Spleen (tissue), 13 donors: ENCODE measurements at places on chromosomes 2 and 18. TPM values are rescaled to one million over a fixed set of nuclear protein-coding genes. Genes with fewer than 3 reads are reported as not detected.

Gene CASP10
- polyA plus RNA-seq: 10.2 TPM

Gene MAB21L4
- 0.04 TPM for polyA plus RNA-seq

Gene NOSTRIN
- 9.7 TPM for polyA plus RNA-seq

Gene RSAD2
- polyA plus RNA-seq: 4.7 TPM

Gene LYG2
- polyA plus RNA-seq: not detected

Gene CERS6
- 4.4 TPM for polyA plus RNA-seq

- DNase-seq: peak; percentile 93
- H3K27ac ChIP-seq: peak overlapping the region; percentile 82
- peaks cover 10% of the 10 kb centered on the region for H3K4me1 ChIP-seq
- H3K27me3 ChIP-seq: no peaks in the 10 kb centered on the region
- H3K4me3 ChIP-seq: no peak overlapping the region
Observed at GRCh38 chr2:205706769-205707381, 24.6 kb downstream of the NRP2 start.

DNA sequence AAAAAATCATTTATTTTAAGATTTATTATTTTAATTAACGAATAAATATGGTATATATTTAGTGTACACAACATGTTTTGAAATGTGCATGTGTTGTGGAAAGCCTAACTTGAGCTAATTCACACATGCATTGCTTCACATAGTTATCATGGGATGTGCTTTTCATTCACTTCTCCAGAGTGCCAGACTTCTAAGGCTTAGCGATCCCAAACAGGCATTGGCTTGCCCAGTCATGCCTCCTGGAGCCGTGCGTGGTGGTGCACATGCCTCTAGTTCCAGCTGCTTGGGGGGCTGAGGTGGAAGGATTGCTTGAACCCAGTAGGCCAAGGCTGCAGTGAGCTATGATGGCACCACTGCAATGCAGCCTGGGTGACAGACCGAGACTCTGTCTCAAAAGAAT, 40.5 kb downstream of the ARHGEF4 start:
- no peak overlapping the region for H3K27ac ChIP-seq
- H3K36me3 ChIP-seq: no peaks in the 10 kb centered on the region

GRCh38 chr18:49021433-49022129, 70.8 kb upstream of the SMAD7 start:
- peak; percentile 83 for DNase-seq
- H3K36me3 ChIP-seq: no peaks in the 10 kb centered on the region
- H3K27me3 ChIP-seq: no peaks in the 10 kb centered on the region
- H3K27ac ChIP-seq: no peak overlapping the region
- H3K4me3 ChIP-seq: no peak overlapping the region

DNA sequence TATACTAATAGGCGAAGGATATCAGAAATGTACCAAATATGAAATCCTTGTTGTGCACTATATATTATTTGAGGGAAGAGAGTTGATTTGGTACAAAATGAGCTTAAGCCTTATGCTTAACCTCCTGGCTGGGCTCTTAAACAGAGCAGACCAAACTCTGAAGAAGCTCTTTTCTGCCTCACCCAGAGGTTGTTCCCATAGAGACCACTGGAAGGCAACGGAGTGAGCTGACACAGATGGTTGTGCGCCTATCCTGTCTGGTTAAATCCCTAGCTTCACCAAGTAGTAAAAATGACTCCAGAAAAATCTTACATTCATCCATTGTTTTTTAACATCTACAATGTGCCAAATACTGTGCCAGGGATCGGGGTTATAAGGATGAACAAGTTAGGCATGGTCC, 55.9 kb upstream of the NOL4 start:
- H3K27ac ChIP-seq: no peak overlapping the region
- no peaks in the 10 kb centered on the region for H3K27me3 ChIP-seq
- H3K4me3 ChIP-seq: no peak overlapping the region
- no peaks in the 10 kb centered on the region for H3K4me1 ChIP-seq
- DNase-seq: no peak

- no peaks in the 10 kb centered on the region for H3K27me3 ChIP-seq
- H3K36me3 ChIP-seq: no peaks in the 10 kb centered on the region
- H3K4me1 ChIP-seq: no peaks in the 10 kb centered on the region
- no peak for DNase-seq
- no peak overlapping the region for H3K4me3 ChIP-seq
- H3K27ac ChIP-seq: no peak overlapping the region
Observed at GRCh38 chr18:52541056-52541455, 201.1 kb downstream of the DCC start.

- peak within 1 kb of the TSS; percentile 41 for H3K4me3 ChIP-seq
- H3K27ac ChIP-seq: no peak within 1 kb of the TSS
- H3K36me3 ChIP-seq: no peaks in the 10 kb centered on the region
- peaks cover 18% of the 10 kb centered on the region for H3K4me1 ChIP-seq
- peaks cover 53% of the 10 kb centered on the region for H3K27me3 ChIP-seq
- peak; percentile 80 for DNase-seq
Observed at GRCh38 chr2:68643011-68643873, at the start of gene PROKR1. Gene PROKR1 (plus strand): TSS chr2:68643579. CDS start chr2:68645822, 2,243 bp downstream.

GRCh38 chr2:10930721-10931516, 19.2 kb downstream of the KCNF1 start:
- H3K27me3 ChIP-seq: peaks cover 3% of the 10 kb centered on the region
- no peaks in the 10 kb centered on the region for H3K36me3 ChIP-seq
- H3K27ac ChIP-seq: no peak overlapping the region
- no peak overlapping the region for H3K4me3 ChIP-seq
- no peaks in the 10 kb centered on the region for H3K4me1 ChIP-seq

DNA sequence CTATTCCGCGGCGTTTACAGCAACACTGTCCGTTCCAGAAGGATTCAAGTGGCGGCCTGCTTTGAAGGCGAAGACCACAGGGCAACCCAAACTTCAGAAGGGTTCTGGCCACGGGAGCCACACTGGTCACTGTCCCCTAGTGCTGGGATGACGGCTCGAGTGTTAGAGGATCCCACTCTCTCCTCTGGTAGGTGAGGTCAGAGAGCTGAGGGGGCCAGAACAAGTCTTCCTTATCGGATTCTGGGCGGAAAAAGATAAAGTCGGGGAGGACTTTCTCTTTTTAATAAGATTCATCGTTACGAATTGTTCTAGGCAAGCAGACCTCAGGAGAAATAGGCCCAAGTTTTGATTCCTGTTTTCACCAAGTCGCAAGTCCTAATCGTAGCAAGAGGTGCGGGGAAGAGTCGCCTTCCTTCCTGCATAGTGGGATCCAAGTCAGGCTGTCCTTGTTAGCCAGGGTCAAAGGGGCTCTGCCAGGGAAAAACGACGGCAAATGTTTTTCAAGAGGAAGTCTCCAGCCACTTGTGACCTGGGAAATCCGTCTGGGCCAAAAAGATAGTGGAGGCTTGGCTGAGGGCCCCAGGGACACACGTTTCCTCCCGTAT, 864 bp upstream of the MYL12A start:
- H3K4me3 ChIP-seq: peak overlapping the region; percentile 93
- H3K27ac ChIP-seq: peak overlapping the region; percentile 100
- no peaks in the 10 kb centered on the region for H3K36me3 ChIP-seq
- peak; percentile 80 for DNase-seq
- H3K27me3 ChIP-seq: no peaks in the 10 kb centered on the region

DNA sequence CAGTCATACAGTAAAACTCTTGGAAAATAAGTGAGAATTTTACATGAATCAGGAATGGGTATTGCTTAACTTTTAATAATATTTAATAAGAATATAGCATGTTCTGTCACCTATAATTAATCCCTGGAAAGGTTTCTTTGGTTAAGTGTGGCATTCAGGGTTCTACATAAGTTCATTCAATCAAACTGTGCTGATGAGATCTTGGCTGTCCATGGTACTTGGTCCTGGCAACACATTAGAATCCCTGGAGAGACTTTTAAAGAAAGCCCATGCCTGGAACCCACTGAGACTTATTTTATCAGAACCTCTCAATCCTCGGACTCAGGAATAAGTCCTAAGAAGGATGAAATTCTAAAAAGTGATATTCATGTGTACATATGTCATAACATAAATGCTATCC, 60.3 kb downstream of the CERKL start:
- H3K4me3 ChIP-seq: no peak overlapping the region
- no peaks in the 10 kb centered on the region for H3K36me3 ChIP-seq
- H3K27ac ChIP-seq: no peak overlapping the region
- no peak for DNase-seq

GRCh38 chr2:232073026-232073425, 111.5 kb downstream of the DIS3L2 start:
- H3K27me3 ChIP-seq: no peaks in the 10 kb centered on the region
- no peak overlapping the region for H3K27ac ChIP-seq
- DNase-seq: no peak
- no peaks in the 10 kb centered on the region for H3K36me3 ChIP-seq
- H3K4me3 ChIP-seq: no peak overlapping the region

GRCh38 chr2:151007365-151007764, 254.3 kb downstream of the RBM43 start:
- H3K4me3 ChIP-seq: no peak overlapping the region
- no peaks in the 10 kb centered on the region for H3K4me1 ChIP-seq
- no peaks in the 10 kb centered on the region for H3K27me3 ChIP-seq

DNA sequence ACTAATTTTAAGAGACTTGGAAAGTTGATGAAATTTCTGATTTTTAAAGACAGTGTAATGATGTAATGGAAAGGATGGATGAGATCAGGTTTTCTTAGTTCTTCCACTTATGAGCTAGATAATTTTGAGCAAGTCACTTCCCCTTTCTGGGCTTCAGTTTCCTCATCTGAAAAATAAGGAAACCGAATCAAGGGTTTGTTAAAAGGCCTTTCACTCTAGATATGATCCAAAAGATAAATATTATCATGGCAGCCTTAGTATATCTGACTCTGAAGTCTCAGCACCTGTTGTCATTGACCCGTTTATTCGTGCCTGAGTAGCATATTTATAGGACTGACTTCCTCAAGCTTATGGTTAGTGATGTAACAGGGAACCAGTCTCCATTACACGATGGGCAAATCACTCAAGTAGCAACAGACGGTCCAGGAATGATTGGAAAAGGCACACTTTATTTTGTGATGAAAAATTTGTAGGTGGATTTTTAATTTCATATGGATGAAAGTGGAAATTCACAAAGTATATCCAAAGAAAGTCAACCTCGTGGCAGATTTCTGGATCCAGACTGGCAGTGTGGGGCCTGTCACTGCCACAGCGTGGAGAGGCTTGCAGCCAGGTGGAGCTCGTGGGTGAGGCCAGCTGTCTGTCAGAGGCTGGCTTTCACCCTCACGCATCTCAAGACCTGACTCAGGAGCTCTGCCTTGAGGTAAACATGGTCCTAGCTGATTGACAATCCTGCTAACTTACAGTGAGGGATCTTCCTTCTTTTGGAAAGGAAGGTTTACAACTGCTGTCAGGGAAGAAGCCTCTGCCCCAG, 137.9 kb upstream of the CXCR4 start:
- H3K4me3 ChIP-seq: no peak overlapping the region
- DNase-seq: peak; percentile 84
- H3K36me3 ChIP-seq: no peaks in the 10 kb centered on the region
- H3K4me1 ChIP-seq: peaks cover 32% of the 10 kb centered on the region
- peak overlapping the region; percentile 83 for H3K27ac ChIP-seq

- H3K27me3 ChIP-seq: no peaks in the 10 kb centered on the region
- peak overlapping the region; percentile 55 for H3K27ac ChIP-seq
- peaks cover 56% of the 10 kb centered on the region for H3K4me1 ChIP-seq
- H3K4me3 ChIP-seq: no peak overlapping the region
- no peak for DNase-seq
Observed at GRCh38 chr2:8413589-8414135, 268.2 kb upstream of the ID2 start.

DNA sequence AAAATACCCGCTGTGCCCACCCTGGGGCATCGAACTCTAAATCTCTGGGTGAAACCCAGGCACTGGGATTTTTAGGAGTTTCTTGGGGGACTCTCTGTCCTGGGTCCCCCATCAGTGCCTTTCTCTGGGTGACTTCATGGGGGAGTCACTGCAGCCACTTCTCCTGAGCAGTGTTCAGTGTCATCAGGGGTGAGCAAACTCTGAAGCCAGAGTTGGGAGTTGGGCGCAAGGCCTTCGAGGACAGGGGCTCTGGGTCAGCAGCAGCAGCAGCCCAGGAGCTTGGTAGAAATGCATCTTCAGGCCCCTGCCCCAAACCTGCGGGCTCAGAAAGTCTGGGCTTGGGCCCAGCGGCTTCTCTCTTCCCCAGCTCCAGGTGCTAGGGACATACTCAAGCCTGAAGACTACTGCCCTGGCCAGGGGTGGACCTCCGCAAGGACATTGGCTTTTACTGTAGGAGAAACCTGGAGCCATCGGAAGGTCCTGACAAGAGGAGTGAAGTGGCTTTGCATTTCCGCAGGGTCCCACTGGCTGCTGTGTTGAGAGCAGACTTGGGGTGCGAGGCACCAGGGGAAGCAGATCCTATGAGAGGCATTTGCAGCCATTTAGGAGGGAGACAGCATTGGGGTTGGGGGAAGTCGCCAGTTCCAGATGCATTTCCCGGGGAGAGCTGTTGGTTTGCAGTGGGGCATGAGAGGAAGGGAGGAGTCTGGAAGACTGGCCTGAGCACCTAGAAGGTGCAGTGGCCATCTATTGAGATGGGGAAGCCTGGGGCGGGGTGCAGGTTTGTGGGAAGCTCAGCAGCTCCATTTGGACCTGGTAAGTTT, 51.5 kb upstream of the FAHD2A start:
- no peak overlapping the region for H3K27ac ChIP-seq
- H3K4me1 ChIP-seq: peaks cover 15% of the 10 kb centered on the region
- no peak overlapping the region for H3K4me3 ChIP-seq
- no peaks in the 10 kb centered on the region for H3K36me3 ChIP-seq

- H3K27me3 ChIP-seq: no peaks in the 10 kb centered on the region
- no peak overlapping the region for H3K4me3 ChIP-seq
- H3K36me3 ChIP-seq: peaks cover 71% of the 10 kb centered on the region
- DNase-seq: peak; percentile 84
Observed at GRCh38 chr2:232838406-232838874, 31.6 kb upstream of the SNORC start.

- peaks cover 13% of the 10 kb centered on the region for H3K36me3 ChIP-seq
- DNase-seq: no peak
- no peak overlapping the region for H3K27ac ChIP-seq
- no peak overlapping the region for H3K4me3 ChIP-seq
Observed at GRCh38 chr2:85875350-85876050, 13.3 kb downstream of the ST3GAL5 start.

DNA sequence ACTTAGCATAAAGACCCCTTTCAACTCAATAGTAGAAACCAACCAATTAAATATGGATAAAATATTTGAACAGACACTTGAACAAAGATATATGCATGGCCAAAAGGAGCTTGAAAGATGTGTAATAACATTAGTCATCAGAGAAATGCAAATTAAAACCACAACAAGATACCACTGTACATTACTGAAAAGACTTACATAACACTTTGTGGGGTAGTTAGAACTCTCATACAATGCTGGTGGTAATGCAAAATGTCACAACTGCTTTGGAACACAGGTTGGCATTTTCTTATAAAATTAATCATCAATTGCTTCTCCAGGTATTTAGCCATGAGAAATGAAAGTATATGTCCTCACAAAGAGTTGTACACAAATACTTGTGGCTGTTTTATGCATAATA, 60.7 kb downstream of the TTC27 start:
- H3K27me3 ChIP-seq: no peaks in the 10 kb centered on the region
- no peak overlapping the region for H3K27ac ChIP-seq
- DNase-seq: no peak
- no peak overlapping the region for H3K4me3 ChIP-seq
- H3K4me1 ChIP-seq: no peaks in the 10 kb centered on the region
- H3K36me3 ChIP-seq: peaks cover 17% of the 10 kb centered on the region

- H3K36me3 ChIP-seq: no peaks in the 10 kb centered on the region
- no peak for DNase-seq
- H3K27me3 ChIP-seq: no peaks in the 10 kb centered on the region
Observed at GRCh38 chr2:149616681-149617456, 29.3 kb upstream of the MMADHC start.
